Uterus (tissue), 4 donors: ENCODE measurements at places on chromosomes 13 and 19.

- no peak for DNase-seq
Observed at GRCh38 chr19:4635754-4636116, 3.6 kb upstream of the TNFAIP8L1 start.

- no peak for DNase-seq
Observed at GRCh38 chr13:100423375-100423774, 165.2 kb downstream of the GGACT start.

DNA sequence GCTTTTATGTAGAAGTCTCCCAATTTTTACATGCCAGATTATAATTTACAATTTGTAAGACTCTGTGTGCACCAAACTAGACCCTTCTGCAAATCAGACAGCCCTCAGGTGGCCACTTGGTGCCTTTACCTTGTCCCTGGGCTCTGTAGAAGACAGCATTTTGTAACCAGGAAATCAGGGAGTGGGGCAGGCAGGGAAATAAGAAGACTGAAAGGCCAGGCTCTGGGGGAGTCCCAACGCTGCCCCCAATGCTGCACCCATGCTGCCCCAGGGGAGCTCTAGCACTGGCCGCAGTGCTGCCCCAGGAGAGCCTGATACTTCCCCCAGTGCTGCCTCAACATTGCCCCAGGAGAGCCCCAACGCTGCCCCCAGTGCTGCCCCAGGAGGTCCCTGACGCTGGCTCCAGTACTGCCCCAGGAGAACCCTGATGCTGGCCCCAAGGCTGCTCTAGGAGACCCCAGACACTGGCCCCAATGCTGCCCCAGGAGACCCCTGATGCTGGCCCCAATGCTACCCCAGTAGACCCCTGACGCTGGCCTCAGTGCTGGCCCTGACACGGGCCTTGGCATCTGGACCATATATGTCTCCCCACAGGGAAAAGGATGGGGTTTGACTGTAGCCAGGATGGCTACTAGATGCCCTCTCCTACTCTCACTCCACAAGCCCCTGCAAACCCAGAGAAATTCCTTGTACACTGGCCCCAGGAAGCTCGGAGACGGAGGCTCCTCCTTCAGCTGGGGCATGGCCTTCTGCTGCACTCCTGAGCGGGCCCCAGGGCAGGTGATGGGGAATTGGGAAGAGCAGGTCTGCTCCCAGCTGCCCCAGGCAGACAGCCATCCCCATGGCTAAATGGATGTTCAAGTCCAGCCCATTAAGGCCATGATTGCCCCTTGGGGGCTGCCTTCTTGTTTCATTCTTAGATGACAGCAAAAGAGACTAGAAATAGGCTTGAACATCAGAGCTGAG lies 23.6 kb downstream of the VSTM2B start:
- DNase-seq: no peak

DNA sequence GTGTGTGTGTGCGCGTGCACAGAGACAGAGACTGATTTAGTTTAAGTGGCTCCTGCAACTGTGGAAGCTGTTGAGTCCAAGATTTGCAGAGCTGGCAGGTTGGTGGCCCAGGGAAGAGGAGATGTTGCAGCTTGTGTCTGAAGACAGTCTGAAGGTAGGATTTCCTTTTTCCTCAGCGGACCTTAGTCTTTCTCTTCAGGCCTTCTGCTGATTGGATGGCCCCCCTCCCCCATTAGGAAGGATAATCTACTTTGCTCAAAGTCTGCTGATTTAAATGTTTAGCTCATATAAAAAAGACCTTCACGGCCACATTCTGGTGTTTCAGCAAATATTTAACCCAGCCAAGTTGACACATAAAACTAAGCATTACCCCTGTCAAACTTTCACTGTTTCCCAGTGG lies 84.3 kb downstream of the SLC15A1 start:
- DNase-seq: no peak

- DNase-seq: peak; percentile 53
Observed at GRCh38 chr19:35090506-35091214, 25.0 kb upstream of the FXYD3 start.

DNA sequence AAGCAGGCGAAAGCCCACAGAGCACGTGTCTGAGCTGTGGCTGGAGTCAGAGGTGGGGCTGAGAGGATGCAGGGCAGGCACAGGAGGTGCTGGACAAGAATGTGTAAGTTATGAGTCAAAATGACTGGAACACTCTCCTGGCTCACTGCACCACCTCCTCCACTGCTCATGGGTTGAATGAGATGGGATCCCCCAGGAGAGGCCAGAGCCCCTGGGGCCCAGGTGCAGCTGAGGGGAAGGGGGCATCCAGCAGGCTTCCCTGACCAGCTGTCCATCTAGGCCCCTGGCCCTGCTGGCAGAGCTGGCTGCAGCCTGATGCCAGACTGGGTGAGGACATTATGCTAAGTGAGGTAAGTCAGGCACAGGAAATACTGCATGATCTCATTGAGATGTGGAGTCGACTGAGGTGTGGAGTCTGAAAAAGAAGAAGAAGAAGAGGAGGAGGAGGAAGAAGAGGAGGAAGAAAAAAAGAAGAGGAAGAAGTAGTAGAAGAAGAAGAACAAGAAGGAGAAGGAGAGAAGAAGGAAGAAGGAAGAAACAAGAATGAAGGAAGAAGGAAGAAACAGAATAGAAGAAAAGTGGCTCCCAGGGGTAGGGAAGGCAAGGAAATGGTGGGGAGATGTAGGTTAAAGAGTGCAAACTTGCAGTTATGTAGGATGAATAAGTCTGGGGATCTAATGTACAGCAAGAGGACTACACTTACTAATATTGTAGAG lies 747.4 kb downstream of the UQCRFS1 start:
- no peak for DNase-seq

DNA sequence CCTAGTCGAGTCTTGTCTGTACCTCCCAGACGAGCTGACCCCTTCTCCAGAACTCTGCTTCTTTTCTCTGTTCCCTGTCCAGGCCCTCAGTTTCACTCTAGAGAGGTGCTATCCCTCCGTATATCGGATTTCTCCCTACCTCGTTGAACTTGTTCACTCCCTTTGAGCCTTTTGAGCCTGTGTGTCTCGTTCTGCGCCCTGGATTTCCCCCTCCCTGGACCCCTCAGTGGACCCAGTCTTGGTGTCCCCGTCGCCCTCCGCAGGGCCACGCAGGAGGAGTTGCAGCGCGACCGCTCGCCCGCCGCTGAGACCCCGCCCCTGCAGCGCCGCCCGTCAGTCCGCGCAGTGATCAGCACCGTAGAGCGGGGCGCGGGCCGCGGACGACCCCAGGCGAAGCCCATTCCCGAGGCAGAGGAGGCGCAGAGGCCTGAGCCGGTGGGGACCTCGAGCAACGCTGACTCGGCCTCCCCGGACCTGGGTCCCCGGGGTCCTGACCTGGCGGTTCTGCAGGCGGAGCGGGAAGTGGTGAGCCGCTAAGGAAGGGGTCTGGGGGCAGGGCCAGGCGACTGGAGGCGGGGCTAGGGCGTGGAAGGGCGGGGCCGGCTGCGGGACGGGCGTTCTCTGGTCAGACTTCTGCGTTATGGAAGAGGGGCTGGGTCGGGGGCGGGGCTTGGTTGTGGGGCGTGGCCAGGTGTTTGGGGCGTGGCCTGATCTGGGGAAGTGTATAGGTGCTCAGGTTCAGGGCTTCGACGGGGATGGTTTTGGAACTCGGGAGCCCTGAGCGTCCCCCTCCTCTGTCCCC lies 5.5 kb downstream of the EPS8L1 start:
- peak; percentile 53 for DNase-seq

DNA sequence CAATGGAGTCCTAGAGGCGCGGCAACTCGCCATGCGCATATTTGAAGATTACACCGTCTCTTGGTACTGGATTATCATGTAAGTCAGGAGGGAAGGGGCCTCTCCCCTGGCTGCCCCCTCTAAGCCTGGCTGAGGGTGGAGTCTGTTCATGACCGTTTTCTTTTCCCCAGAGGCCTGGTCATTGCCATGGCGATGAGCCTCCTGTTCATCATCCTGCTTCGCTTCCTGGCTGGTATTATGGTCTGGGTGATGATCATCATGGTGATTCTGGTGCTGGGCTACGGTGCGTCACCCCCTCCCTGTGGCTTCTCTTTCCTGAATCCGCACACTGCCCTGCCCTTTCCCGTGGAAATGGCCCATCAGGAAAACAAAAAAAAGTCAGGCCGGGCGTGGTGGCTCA lies 6.5 kb downstream of the SLC44A2 start:
- no peak for DNase-seq

DNA sequence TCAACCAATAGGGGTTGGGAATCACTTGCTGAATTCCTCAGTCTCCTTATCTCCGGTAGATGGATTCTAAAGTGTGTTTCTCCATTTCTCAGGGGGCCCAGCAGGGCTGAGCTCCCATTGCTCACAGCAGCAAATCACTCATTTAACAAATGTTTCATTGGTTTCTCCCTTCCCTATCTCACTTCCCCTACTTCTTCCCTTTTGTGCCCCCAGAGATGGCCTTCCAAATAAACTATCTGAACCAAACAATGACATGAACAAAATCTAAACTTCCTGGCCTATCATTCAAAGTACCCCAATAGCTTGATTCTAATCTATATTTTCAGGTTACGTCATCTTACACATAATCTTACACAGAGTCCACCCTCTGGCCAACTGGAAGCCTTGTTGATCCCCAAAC lies 60.4 kb downstream of the DLEU7 start:
- no peak for DNase-seq

DNA sequence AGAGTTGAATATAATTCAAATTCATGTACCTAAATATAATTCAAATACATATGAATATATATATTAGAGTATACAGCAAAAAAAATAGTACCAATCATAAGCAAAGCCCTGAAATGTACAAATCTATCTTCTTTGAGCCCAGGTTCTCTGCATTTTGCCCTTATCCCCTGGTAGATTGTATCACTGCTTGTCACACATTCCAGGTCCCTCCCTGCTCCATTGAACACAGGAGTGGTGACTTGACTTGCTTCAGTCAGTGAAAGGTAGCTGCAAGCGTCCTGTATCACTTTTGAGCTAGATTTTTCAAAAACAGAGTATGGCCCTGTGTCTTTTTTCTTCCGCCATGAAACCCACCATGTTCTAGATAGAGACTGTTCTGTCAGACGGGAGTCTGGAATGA lies 369.4 kb downstream of the LIG4 start:
- DNase-seq: no peak

DNA sequence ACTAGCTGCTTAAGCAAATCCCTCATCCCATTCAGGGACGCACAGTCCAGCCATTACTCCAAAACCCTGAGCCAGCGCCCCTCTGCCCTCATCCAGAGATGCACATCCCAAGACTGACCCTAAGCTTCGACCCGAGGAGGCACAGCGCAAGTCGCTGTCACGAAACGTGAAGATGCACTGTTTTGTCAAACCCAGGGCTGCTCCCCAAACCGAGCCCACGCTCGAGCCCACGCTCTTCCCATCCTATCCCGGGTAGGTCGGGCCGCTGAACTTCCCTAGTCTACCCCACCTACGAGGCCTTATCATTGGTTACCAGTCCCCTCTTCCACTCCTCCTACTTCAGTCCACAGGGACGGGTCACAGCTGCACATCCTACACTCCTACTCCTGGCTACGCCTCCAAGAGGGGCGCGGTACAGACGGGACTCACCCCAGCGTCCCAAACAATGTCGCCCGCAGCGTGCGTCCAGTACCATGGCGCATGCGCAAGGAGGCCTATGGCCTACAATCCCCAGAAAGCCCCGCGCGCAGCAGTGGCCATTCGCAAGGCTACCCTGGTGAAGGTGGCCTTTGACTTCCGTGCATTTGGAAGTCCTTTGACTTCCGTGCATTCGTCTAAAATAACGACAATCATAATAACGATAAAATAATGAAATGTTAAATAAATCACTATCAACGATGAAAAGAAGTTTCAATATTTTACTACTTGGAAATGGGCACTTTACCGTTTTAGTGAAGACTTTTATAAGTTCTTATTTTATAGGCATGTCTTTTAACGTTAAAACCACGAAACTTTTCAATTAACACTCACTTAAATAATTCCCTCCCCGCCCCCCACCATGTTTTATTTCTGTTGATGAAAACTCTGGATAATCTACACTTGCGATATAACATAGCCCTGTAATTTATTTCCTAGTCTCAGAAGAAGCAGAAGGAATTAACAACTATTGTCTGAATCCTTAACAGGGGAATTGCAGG lies at the start of gene ZNF285:
Gene ZNF285 (minus strand): TSS at position 470 of the 977 bp plus-strand sequence. CDS start 4,395 bp downstream, outside the sequence.
- peak; percentile 84 for DNase-seq

GRCh38 chr13:67148161-67148571 lies 82.0 kb downstream of the PCDH9 start:
- DNase-seq: no peak

DNA sequence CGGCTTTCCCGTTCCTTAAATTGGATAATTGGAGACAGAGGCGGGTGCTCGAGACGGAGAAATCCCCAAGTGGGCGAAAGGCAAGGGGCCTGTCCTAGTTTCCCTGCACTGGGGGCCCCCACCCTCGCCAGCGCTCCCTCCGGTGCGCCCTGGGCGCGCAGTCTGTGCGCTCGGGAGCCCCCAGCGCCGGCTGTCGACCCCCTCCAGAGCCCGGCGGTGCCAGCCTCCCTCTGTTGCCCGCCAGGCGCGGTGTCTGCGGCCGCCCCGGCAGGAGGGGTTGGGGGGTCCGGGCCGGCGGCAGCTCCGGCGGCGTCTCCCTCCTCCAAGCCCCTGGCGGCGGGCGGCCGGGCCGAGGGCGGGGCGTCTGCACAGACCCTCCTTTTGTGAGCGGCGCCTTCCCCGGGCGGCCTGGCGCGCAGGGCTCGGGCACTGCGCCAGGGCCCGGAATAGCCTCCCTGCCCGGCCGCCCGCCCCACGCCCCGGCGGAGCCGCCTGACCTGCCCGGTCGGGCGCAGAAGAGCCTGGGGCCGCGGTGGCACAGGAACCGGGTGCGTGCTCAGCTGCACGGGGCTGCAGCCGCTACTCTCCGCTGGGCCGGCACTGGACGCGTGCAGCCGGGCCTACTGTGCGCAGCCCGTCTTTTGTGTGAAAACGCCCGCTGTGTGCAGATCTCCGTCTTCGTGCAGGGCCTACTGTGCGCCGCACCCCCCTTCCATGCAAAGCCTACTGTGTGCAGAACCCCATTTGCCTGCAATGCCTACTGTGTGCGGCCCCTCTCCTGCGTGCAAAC lies 13.2 kb downstream of the GADD45B start:
- DNase-seq: peak; percentile 35
